Posterior cingulate gyrus (tissue), 11 donors: ENCODE measurements at places on chromosomes 2 and 18.

DNA sequence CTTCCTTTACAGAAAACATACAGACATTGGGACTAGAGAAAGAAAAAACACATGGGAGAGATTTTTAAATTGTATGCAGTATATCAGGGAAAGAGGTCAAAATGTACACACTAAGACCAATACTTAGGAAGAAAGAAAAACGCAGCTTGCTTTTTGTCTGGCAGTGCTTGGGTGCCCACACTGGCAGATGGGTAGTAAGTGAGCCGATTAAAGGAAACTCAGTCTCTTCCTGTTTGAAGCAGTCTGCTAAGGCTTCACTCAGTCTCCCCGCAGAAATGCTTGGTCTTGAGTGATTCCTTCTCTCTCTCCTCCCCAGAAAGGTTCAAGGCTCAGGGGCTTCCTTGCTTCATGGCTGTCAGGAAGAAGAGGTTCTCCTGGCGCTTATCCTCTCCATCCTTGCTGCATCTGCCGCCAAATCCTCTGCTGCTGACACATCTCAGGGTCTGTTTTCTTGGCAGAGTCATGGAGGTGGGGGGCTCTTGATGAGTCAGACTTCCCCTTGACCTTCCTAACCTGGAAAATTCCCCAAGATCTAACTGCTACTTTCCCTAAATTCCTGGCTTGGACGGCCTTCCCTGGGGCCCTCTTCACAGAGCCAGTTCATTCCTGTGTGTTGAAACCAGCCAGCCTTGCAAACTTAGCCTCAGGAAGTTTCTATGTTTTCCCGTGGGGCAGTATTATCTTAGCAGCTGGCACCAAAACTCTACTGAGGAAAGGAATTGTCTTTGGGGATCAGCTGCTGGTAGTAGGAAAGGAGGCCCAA lies 10.5 kb upstream of the TMSB10 start:
- no peak for DNase-seq

DNA sequence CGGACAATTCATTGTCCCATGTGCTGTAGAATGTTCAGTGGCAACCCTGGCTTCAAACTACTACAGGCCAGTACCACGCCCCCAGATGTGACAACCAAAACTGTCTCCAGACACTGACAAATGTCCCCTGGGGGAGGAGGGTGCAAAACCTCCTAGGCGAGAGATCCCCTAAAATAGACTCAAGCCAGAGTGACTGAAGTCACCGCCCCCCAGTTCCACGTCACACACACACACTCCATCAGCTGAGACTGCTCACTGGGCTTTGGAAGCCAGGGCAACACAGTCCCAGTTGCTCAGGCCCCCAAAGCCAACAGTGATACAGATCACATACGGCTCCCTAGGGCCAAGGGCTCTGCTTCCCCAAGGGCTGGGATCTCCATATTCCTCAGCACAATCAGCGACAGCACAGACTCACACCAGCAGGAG lies 19.1 kb downstream of the HDAC4 start:
- DNase-seq, result no peak

GRCh38 chr2:156553714-156554442 lies 117.7 kb downstream of the GPD2 start:
- DNase-seq, result no peak

- DNase-seq, result no peak
Observed at GRCh38 chr18:58813561-58814225, 51.0 kb upstream of the ZNF532 start.

DNA sequence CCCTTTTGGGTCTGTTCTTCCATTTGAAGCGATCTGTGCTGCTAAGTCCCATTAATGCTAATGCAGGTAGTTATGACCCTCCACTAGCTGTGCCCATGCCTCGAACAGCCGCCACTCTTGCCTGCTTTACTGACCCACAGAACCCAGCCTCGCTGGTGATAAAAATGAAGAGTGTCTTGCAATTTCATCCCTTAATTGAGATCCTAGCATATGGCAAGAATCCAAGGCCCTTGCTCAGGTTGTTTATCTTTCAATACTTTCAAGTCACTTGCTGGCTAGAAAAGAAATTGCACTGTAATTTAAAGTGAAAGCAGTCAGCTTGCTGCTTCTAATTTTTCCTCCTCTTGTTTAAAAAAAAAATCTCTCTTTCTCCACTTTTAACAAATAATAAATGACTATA lies 73.6 kb downstream of the ZNF521 start:
- DNase-seq, result no peak

GRCh38 chr2:42618972-42619371 lies 50.5 kb downstream of the MTA3 start:
- DNase-seq, result no peak

- DNase-seq, result no peak
Observed at GRCh38 chr18:48455555-48456478, 46.6 kb upstream of the ZBTB7C start.
